ENCODE measurements at places on chromosomes 5 and 9.

DNA sequence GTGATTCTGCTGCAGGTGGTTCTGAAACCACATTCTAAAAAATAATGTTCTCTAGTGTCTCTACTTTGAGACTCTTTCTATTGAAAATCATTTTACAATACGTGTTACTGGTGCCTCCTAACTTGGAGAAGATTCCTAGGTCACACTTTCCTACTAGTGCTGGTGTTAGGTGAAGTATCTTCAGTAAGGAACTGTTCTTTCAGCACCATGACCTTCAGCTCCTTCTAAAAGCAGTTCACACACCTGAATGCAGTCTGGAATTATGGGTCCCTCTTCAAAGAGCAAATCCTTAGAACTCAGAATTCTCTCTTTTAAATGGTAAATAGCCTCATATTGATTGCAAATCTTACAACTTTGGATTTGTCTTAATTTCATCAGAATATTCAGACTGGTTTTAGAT is 10.6 kb upstream of the DPYSL3 start:
- no peak for DNase-seq

- DNase-seq: no peak
These were observed 123.6 kb downstream of the MYO10 start for GRCh38 chr5:16812448-16812847.

DNA sequence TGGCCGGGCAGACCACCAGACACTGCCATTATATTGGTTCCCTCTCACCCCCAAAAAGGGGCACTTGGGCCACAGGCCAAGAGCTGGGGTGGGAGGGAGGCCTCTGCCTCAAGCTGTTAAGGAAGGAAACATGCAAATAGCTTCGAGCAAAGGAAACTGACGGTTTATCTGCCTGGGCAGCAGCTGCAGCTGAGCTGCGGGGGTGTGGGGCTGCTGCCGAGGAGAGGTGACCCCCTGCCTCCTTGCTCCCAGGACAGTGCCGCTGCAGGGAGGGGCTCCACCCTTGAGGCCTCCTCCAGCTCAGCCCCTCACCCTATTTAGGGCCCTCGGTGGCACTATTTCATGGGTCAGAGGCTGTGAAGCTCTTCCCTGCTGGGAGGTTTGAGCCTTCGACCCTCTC is 789 bp downstream of the DOK3 start:
- DNase-seq: no peak

- no peak for DNase-seq
These were observed 37.3 kb upstream of the CTSV start for GRCh38 chr9:97076238-97076637.

DNA sequence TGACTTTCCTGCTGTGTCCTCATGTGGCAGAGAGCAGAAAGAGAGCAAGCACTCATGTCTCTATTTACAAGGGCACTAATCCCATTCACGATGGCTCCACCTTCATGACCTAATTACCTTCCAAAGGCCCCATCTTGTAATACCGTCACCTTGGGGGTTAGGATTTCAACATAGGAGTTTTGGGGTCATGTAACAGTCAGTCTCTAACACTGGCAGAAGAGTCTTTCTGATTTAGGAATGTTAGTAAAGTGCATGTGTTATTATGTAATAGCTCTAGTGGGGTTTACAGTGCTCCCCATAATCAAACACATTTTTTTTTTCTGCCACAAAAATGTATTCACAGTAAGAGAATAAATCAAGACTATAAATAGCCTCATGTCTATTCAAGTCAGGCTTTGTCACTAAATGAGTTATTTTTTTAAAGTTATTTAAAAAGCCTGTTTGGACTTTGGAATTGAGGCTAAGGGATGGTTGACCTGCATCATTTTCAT is 19.1 kb downstream of the GALNT10 start:
- no peak for DNase-seq

Measured in RWPE1 (cell line).